ENCODE measurements at places on chromosomes 2 and 18. TPM values are rescaled to one million over a fixed set of nuclear protein-coding genes. Genes with fewer than 3 reads are reported as not detected.

ASPRV1 gene
- under 0.01 TPM for total RNA-seq

GALNT13 gene
- total RNA-seq = 0.11 TPM

HJURP gene
- 13.2 TPM for total RNA-seq

DNA sequence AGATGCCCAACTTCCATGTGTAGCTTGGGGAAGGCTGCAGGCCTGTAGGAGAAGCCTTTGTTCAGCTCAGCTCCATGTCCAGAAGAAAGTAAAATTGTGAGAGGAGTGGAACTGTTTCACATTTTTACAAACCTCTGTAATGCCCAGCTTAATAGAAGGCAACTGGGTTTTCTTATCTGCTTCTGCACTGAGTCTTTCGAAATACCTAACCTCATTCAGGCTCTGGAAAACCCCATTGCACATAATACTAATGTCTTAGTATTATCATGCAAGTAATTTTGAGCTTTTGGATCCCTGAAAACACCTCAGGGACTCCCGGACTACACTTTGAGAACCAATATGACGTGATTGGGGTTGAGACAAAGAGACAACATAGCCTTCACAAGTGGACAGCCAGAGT, 5.8 kb downstream of the SMIM21 start:
- no peak for DNase-seq
- no peaks in the 10 kb centered on the region for H3K27me3 ChIP-seq
- H3K4me3 ChIP-seq = no peak overlapping the region
- no peak overlapping the region for H3K27ac ChIP-seq

DNA sequence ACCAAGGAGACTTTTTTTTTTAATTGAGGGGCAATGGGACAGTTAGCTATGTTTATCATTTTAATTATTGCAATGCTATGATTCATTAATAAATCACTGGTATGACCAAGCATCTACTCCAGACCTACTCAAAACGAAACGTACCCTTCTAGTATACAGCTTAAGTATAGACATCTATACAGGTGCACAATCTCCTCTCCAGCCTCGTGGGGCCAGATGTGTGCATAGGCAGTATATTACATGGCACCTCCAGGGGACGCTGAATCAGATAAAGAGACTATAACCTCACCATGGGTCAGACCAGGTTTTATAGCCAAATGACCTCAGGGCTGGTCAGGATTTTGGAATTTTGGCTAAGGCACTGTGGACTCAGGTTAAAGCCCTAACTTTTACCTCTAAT, 86.6 kb downstream of the SS18 start:
- H3K4me1 ChIP-seq = no peaks in the 10 kb centered on the region
- H3K4me3 ChIP-seq = no peak overlapping the region
- H3K27ac ChIP-seq = no peak overlapping the region
- DNase-seq = no peak
- H3K27me3 ChIP-seq = no peaks in the 10 kb centered on the region

Data from GM23248 (cell line).